ENCODE measurements at places on chromosomes 7 and 10.

- no peak for DNase-seq
Observed at GRCh38 chr10:84375011-84375410, 46.6 kb downstream of the CCSER2 start.

GRCh38 chr10:76961841-76962240 lies 675.8 kb downstream of the KCNMA1 start:
- no peak for DNase-seq

DNA sequence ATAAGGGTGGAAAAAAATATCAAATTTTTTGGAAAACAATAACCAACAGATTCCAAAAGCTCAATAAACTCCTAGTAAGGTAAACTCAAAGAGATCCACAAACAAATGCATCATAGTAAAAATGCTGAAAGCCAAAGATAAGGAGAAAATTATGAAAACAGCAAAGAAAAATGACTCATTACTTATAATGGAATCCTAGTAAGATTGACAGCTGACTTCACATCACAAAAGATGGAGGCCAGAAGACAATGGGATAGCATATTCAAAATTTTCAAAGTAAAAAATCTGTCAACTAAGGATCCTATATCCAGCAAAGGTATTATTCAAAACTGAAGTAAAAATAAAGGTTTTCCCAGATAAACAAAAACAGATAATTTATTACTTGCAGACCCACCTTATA lies 183.4 kb upstream of the VIPR2 start:
- no peak for DNase-seq

DNA sequence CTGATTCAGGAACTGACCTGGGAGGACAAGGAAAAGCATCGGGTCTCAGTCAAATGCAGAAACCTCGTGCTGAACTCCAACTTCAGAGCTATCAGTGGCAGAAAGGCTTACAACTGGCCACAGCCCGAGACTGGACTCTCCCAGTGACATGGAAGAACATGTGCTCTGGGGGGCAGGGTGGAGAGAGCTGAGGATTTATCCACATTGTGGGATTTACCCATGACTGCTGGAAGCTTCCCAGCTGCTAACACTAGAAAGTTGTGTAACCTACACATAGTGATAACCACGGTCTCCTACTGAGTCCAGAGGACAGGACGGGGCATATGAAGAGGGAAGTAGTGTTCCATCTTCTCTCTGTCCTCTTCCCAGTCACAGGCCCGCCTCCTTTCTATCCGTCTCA lies 103.4 kb downstream of the ITIH5 start:
- DNase-seq = no peak

GRCh38 chr7:135842446-135843179 lies 94.0 kb upstream of the FAM180A start:
- no peak for DNase-seq

DNA sequence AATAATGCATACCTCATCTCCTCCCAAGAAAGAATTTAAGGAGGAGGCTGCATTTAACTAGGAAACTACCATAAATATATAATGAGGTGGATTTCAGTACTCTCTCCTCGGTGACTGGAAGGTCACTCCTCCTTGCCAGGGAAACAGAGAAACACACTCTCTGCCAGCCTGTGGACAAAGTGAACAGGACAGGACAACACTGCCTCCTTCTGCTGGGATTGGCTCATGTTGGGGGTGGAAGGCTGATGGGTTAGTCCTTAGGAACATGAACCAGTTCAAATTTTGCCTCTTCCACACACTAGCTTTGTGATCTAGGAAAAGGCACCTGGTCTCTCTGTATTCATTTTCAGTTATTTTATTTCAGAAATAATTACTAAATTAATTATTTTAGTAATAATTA lies 50.6 kb upstream of the STEAP4 start:
- DNase-seq = no peak

- DNase-seq = no peak
Observed at GRCh38 chr10:3605882-3606281, 179.1 kb downstream of the KLF6 start.

GRCh38 chr7:70751895-70752294 lies 380.0 kb upstream of the GALNT17 start:
- no peak for DNase-seq

DNA sequence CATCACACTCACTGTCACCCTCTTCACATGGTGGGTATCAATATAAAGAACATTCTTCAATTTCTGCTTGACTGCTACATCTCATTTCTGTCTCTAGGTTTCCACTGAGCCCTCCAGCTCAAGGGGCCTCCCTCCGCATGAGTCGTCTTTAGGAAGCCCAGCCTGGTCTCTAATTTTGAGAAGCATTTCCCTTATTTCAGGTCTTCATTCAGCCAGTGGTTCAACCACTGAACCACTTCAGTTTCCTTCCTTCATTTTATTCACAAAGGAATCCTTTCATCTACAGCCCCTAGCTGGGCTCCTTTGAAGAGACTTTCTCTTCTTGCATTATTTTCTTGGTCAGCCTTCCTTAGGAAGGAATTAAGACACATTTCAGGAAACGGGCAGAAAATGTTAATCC lies 257.4 kb downstream of the KCNMA1 start:
- no peak for DNase-seq

DNA sequence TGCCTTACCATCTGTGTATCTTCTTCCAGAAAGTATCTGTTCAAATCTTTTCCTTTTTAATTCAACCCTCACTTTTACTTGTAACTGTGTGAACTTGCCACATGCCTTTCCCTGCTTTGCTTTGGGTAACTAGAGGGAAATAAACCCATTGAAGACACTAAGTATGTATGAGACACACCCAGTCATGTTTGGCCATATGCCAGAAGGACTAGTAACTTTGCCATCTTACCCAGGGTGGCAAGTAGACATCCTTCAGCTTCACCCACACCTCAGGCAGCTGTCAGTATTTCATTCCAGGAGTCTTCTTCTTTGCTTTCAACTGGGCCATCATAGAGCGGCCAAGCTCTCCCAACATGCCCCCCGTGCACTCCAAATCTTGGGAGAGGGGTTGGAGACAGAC lies 323.1 kb downstream of the TNS3 start:
- DNase-seq = no peak

GRCh38 chr7:128361411-128362379 lies at the start of gene PRRT4:
TSS of gene PRRT4 (minus strand) at chr7:128361690.
- DNase-seq = no peak

GRCh38 chr7:91135300-91135699 lies 128.9 kb upstream of the FZD1 start:
- DNase-seq = no peak

DNA sequence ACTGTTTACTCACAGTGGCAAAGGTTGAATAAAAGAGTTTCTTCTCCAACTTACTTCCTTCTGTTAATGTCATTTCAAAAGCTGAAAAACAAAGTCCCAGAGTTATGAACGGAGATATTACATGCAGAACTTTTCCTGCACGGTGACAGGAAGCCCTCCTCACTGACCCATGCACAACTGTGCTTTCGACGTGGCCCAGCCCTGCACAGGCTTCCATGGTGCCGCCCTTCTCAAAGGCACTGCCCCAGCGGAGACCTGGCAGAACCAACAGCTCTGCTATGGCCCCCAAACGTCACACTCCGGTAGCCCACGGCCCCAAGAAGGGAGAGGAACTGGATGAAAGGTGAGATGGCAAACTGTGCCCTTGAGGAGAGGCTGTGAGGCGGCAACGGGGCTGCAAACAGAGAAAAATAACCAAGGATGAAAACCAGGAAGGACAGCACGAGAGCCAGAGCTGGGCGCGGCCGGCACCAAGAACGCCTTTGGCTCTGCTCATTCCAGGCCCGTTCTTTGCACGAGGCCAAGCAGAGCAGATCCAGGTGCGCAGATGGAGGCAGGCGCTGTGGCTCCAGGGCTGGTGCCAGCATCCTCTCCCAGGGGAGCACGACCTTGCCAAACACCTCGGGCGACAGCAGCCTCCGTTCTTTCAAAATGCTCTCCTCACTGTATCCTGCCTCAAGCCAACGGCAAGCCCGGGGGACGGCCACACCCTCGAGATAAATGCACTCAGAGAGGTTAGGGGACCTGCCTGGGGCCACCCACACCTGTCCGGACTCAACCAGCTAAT lies 7.0 kb upstream of the FUOM start:
- DNase-seq = no peak

- no peak for DNase-seq
Observed at GRCh38 chr10:132135053-132135872, 51.5 kb upstream of the DPYSL4 start.

GRCh38 chr7:105830405-105831301 lies 45.7 kb downstream of the ATXN7L1 start:
- DNase-seq = no peak

- no peak for DNase-seq
Observed at GRCh38 chr10:94890264-94891022, 48.0 kb upstream of the CYP2C9 start.

- no peak for DNase-seq
Observed at GRCh38 chr7:4726566-4726965, 44.5 kb downstream of the FOXK1 start.

DNA sequence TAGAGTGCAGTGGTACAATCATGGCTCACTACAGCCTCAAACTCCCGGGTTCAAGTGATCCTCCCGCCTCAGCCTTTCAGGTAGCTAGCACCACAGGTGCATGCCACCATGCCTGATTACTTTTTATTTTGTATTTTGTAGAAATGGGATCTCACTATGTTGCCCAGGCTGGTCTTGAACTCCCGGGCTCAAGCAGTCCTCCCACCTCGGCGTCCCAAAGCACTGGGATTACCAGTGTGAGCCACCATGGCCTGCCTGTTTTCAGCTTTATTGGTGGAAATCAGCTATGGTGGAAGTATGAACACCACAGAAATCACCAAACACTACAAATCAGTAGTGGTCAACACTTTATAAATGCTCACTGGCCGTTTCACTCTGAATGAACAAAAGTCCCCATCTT lies 299.9 kb upstream of the LYZL1 start:
- DNase-seq = no peak

DNA sequence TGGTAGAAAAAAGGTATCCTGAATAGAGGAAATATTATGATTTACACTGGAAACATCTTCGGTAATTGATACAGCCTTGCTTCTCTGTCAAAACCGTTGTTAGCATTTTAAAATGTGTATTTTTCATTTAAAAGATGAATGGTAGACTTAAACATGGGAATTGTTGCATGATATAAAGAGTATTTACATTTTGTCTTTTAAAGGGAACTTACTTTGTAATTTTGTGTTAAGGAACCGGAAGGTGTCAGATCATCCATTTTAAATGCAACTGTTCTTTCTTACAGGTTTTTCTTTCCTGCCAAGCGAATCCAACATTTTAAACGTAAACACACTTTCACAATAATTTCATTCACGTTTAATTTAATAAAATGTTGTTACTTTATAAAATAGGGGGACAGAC lies 1.8 kb upstream of the IGF2BP3 start:
- no peak for DNase-seq

GRCh38 chr7:16773326-16773725 lies 19.8 kb downstream of the TSPAN13 start:
- no peak for DNase-seq

- no peak for DNase-seq
Observed at GRCh38 chr7:92850516-92850915, 14.1 kb upstream of the CDK6 start.

GRCh38 chr7:23941551-23941950 lies 231.5 kb downstream of the STK31 start:
- DNase-seq = no peak

DNA sequence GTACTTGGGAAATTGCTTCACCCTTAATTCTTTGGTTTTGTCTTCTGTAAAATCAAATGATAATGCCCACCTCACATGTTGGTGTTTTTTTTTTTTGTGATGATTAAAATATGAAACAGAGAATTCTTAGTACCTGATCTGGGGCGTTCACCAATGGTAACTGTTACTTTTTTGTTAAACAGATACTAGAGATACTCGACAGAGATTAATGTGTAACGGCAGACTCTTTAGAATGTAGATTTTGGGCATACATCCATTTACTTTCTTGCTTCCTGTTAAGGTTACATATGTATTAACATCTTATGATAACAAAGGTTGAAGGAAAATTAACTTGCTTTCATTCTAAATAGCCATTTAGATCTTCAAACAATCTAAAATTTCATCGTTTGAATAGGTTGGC lies 23.3 kb downstream of the PLXDC2 start:
- DNase-seq = no peak

DNA sequence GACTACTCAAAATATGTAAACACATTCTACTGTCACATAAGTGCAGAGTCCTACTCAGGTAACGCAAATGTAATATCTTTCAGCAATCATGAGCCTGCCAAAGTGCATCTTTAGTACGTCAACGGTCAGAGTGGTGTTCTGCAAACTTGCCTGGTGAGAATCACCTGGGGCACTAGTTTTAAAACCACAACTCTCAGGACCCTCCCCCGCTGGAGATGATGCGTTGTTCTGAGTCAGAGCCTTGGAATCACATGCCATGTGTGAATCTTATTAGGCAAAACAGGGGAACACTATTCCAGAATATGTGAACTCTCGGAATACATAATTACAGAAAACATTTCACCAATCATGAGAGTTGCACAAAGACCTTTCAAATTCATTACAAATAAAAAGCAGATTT lies 115.7 kb downstream of the TPK1 start:
- DNase-seq = no peak

- DNase-seq = no peak
Observed at GRCh38 chr7:47546733-47547494, 35.0 kb downstream of the TNS3 start.

GRCh38 chr10:46528675-46529615 lies 27.5 kb downstream of the GPRIN2 start:
- DNase-seq = no peak

DNA sequence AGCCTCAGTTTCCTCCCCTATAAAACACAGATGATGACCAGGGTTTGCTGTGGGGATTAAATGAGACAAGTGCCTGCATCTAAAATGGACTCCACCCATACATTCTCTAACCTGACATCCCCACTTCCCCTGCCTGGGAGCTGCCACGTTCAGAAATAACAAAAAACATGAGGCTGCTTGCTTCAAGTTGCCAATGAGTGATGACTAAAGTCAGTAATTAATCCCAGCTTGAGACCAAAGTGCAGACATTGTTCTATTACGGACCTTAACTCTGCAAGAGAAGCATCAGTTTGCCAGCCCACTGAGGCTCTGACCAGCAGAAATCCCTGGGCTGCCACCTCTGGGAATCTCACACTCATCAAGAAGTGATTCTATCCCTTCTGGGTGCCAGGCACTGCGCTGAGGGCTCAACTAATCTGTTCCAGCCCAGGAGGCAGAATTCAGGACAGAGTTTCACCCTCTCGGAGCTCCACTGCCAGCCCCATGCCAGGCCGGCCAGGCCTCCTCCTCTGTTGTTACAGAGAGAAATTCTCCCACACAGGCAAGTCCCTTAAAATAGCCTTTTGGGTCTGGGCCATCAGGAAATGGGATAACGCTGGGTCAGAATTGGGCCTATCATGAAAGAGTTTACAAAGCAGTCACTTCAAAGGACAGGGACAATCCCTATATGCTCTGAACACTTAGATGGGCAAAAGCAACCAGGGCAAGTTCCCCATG lies 11.4 kb downstream of the SH3PXD2A start:
- DNase-seq = no peak

DNA sequence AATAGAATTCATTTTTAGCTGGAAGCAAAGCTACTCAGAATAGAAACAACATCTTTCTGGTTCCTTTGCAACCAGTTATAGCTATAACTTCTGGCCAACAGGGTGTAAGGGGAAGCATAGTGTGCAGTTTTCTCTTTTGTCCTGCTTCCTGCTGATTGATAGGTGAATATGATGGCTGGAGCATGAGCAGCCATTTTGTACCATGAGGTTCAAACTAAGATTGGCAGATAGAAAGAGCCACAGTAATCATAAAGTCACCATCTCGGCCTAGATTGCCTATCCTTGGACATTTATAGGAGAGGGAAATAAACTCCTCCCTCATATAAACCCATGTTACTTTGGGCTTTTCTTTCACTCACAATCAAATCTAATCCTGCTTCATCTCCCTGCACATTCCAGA lies 102.2 kb upstream of the FGFR2 start:
- no peak for DNase-seq

All from activated CD8-positive, alpha-beta memory T cell treated with anti-CD3 and anti-CD28 coated beads for 1 hour (primary cell).